ENCODE measurements at places on chromosomes 2 and 18.

DNA sequence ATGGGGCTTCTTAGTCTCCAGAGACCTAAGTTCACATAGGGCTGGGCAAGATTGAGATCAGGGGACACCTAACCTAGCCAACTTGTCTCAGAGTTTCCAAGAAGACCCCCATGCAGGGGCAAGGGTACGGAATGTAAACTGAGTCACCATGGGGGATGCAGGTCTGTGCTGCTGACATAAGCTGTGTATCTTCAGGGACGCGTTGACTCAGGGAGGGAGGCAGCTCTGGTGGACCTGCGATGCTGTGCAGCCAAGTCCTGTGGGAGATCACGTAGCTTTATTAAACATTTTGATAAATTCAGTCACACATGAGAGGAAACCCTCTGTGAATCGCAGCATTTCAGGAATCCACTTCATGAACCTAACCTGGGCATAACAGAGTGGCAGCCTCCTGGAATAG, 216.0 kb downstream of the ANKRD30B start:
- no peak for DNase-seq

GRCh38 chr2:156512451-156512850, 76.3 kb downstream of the GPD2 start:
- DNase-seq, result no peak

- DNase-seq, result no peak
Observed at GRCh38 chr18:5825663-5826062, 69.7 kb downstream of the TMEM200C start.

DNA sequence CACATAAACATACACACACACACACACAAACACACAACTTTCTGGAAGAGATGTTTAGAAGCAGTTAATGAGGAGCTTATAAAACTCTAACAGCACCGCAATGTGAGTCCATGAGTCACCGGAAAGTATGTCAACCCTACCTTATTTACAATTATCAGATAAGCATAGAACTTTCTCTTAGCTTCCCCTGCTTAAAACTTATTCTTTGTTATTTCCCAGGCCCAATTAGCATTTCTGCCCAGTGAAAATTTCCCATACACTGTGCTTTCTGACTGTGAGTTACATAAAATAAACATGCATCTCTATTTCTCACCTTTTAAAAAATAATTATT, 737.6 kb downstream of the LRP1B start:
- DNase-seq, result no peak

DNA sequence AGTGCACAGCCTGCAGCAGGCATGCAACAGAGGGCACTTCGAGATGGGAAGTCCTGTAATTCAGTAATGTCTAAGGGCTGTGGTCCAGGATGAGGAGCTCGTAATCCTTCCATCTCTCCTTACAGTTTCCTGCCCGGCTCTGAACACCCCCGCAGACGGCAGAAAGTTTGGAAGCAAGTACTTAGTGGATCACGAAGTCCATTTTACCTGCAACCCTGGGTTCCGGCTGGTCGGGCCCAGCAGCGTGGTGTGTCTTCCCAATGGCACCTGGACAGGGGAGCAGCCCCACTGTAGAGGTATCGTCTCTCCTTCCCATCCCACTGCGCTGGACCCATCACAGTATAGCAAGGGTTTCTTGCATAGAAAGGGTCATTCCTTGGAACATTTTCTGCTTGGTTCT, 26.7 kb downstream of the FBLN7 start:
- DNase-seq, result no peak

DNA sequence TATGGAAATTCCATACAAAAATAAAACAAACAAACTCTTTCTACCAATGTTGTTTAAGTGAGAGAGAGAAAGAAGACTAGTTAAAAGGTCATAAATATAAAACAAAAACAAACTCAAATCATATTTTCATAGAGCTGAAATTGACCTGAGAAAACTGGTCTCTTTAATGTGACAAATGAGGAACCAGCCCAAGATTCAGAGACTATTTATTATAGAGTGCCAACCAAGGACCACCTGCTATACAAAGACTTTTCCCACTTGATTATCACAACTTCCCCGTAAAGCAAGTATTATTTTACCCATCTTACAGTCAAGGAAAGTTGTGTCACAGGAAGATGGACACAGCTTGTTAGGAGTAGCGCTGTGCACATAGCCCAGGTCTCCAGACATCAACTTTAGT, 13.3 kb downstream of the ANKRD44 start:
- no peak for DNase-seq

- no peak for DNase-seq
Observed at GRCh38 chr2:218323526-218324472, 31.5 kb upstream of the TMBIM1 start.

GRCh38 chr2:232966122-232966521, 46.9 kb downstream of the NGEF start:
- no peak for DNase-seq

DNA sequence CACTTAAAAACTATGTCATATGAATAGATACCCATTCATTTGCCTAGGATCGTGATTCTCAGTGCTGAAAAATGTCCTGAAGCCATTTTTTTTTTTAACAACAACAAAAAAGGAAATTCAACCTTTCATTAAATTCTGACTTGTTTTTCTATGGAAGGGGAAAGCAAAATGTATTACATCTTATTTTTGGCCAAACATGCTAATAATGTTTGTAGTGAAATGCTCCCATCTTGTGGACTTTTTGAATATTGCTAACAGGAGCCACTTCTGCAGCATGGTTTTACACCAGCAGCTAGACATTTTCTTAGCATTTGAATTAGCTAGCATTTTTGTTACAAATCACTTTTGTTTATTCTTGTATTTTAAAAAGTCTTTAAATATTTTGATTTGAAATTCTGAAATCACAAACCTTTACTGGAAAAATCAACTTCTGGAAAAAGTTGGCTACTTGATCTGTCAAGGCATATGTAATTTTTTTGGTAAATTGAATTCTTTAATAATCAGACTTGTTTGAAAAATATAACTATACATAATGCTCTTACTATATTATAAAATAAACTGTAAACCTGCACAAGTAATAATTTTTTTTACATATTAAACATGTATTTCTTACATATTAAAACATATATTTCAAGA, 75.8 kb downstream of the KIDINS220 start:
- DNase-seq, result no peak

Data from activated CD4-positive, alpha-beta T cell treated with anti-CD3 and anti-CD28 coated beads for 4 hours (primary cell).